ENCODE measurements at places on chromosomes 3 and 15.

DNA sequence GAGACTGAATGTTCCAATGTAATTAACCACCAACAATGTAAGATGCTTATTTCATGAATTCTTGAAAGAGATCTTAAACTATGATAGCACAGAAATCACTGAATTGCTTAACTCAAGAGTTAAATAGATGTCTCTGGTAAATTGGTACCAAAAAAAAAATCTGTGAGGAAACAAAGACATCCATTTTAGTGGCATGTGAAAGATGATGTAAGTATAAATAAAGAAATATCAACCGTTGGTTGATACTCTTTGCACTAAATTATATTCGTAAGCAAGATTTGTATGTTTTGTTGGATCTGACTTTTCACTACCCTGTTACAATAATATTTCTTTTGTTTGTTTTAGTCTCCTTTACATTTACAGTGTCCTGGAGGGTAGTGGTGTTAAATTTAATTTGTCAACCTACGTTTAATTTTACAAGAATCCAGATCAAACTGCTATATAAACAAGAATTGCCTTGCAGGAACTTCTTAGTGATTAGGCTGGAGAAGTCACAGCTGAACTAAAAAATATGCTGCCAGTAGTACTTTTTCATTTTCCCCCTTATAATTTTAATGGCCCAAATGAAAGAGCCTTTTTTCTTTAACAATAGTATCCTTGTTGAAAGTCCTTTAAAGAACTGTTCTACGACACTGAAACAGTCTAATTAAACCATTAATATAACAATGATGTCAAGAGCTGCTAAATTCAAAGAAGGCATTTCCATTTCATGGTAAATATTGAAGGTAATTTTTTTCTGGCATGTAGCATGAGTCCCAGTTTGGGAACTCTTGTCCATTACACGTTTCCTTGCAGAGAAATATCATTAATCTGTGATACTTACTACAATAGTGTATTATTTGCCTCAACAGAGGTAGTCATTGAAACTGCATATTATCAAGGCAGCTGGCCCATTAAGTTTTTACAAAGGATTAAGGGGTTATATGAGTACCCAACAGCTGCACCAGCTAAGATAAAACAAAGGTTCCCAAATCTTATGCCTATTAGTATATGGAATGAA, 109.6 kb upstream of the PHLDB2 start:
- H3K4me3 ChIP-seq = no peak overlapping the region
- H3K4me1 ChIP-seq = no peaks in the 10 kb centered on the region
- no peaks in the 10 kb centered on the region for H3K36me3 ChIP-seq

DNA sequence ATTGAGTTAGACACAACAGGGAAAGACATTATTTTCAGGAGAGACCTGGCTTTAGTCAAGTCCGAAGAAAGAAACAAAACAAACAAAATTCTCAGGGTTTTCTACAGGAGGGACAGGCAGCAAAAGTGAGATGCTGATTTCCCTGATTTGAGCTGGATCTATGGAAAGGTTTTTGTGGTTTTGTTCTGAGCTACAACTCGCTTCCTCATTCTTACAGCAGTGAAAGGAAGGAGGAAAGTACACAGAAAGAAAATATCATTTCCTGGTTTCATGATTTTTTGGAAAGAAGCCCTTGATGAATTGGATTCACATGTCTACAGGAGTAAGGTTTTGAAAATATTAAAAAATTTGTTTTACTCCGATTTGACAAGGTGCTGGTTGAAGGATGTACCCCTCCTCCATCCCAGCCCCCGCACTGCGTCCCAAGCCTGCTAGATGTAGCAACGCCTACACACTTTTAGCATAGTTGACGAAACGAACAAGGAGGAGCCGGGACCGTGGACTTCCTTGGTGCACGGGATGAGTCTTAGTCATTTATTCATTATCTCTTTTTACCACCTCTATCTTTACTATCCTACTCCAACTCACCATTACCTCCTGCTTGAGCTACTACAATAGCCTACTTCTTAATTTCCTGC, 10.8 kb downstream of the PRICKLE2 start:
- no peak for DNase-seq
- no peaks in the 10 kb centered on the region for H3K36me3 ChIP-seq
- H3K27ac ChIP-seq = no peak overlapping the region

GRCh38 chr3:26438981-26439884, 183.3 kb upstream of the LRRC3B start:
- H3K4me3 ChIP-seq = no peak overlapping the region
- no peak for DNase-seq
- no peaks in the 10 kb centered on the region for H3K4me1 ChIP-seq

GRCh38 chr3:77271711-77272110, 231.8 kb downstream of the ROBO2 start:
- no peak overlapping the region for H3K27ac ChIP-seq
- no peaks in the 10 kb centered on the region for H3K4me1 ChIP-seq
- H3K36me3 ChIP-seq = no peaks in the 10 kb centered on the region
- no peak for DNase-seq
- no peak overlapping the region for H3K4me3 ChIP-seq

DNA sequence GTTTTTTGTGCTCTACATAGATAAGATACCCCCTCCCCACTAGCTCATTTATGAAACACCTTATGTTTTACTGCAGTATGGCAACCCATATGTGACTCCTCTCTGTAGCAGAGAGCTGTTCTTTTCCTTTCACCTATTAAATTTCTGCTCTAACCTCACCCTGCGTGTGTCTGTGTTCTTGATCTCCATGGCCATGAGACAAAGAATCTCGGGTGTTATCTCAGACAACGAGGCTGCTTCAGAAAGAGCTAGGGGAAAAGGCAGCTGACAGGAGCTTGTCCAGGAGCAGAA, 18.0 kb downstream of the CCR8 start:
- H3K36me3 ChIP-seq = no peaks in the 10 kb centered on the region
- H3K27ac ChIP-seq = no peak overlapping the region
- no peak overlapping the region for H3K4me3 ChIP-seq
- DNase-seq = no peak
- H3K4me1 ChIP-seq = no peaks in the 10 kb centered on the region

GRCh38 chr3:190294030-190294429, 28.2 kb downstream of the CLDN1 start:
- H3K36me3 ChIP-seq = no peaks in the 10 kb centered on the region
- no peaks in the 10 kb centered on the region for H3K4me1 ChIP-seq

DNA sequence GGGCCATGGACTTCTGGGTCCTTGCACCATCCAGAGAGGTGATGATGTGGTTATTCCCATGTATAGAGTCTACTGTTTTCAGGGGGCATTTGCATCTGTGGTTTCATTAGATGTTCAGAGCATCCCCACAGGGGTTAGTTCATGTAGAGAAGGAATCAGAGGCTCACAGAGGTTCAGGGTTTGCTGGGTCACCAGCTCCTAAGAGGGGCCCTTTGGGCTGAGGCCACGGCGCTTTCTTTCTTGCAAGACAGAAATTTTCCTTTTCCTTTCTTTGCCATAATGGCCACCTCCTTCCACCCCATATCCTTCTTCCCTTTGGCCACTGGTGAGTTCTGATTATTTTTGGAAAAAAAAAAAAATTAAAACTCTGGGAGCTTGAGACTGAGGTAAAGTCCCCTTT, 62.3 kb downstream of the APBA2 start:
- H3K36me3 ChIP-seq = no peaks in the 10 kb centered on the region
- H3K4me1 ChIP-seq = peaks cover 18% of the 10 kb centered on the region
- no peak overlapping the region for H3K27ac ChIP-seq
- H3K4me3 ChIP-seq = no peak overlapping the region
- DNase-seq = no peak

- H3K36me3 ChIP-seq = peaks cover 4% of the 10 kb centered on the region
- H3K4me1 ChIP-seq = no peaks in the 10 kb centered on the region
- no peak overlapping the region for H3K27ac ChIP-seq
- no peak for DNase-seq
- no peak overlapping the region for H3K4me3 ChIP-seq
- H3K27me3 ChIP-seq = no peaks in the 10 kb centered on the region
Observed at GRCh38 chr3:132624790-132625189, 27.7 kb downstream of the ACKR4 start.

DNA sequence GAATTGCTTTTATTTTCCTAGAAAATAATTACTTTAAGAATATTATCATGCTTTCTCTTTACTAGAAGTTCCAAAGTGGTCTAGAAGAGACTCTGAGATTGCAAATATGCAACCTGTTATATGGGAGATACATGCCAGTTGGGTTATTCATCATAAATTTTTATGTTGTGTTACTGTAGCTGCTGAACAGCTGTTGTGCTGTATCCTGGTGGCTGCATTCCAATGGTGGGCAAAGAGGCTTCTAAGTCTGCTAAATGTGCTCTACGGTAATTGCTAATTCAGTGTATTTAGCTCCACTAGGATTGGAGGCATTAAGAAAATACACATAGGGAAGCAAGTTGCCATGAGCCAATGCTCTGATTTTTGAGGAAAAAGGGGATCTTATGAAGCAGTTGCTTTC, 409.0 kb downstream of the TUSC7 start:
- no peaks in the 10 kb centered on the region for H3K27me3 ChIP-seq
- H3K4me1 ChIP-seq = no peaks in the 10 kb centered on the region
- no peak overlapping the region for H3K4me3 ChIP-seq
- no peak overlapping the region for H3K27ac ChIP-seq

DNA sequence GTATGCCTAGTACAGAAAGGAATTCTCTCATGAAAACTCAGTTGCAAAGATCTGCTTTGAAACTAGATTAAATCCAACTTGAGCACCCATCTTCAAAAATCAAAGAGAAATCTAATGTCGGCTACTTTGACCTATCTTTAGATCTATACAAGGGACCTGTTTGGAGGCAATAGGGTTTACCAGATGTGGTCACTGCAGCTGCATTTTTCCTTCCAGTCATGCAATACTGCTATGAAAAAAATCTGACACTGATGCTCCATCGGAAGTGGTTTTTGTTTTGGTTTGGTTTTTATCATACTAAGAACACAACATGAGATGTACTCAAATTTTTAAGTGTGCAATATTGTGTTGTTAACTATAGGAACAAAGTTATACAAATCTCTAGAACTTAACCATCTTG, 169.5 kb downstream of the BCHE start:
- no peak overlapping the region for H3K4me3 ChIP-seq
- DNase-seq = no peak
- no peaks in the 10 kb centered on the region for H3K27me3 ChIP-seq
- H3K4me1 ChIP-seq = no peaks in the 10 kb centered on the region
- no peaks in the 10 kb centered on the region for H3K36me3 ChIP-seq

- H3K4me3 ChIP-seq = no peak overlapping the region
- no peaks in the 10 kb centered on the region for H3K4me1 ChIP-seq
- DNase-seq = no peak
- no peak overlapping the region for H3K27ac ChIP-seq
- H3K36me3 ChIP-seq = no peaks in the 10 kb centered on the region
- no peaks in the 10 kb centered on the region for H3K27me3 ChIP-seq
Observed at GRCh38 chr3:162998205-162998604, 1501.6 kb downstream of the OTOL1 start.

DNA sequence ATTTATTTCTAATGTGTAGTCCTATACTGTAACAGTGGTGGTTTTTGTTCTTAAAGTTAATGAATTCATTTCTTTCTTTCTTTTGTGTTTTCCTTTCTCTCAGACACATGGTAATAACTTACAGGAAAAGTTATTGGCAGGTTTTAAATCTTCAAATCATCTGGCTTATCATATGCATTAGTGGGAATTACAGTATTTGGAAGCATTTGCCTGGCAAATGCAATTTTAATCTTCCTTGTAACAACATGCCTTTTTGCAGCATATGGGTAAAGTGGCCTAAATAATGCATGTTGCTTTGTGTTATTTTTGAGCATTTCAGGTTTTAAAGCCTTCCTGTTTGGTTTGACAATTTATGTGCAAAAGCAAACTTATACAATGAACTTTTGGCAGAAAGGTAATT, 66.8 kb downstream of the GALK2 start:
- no peak for DNase-seq
- H3K27me3 ChIP-seq = no peaks in the 10 kb centered on the region
- no peak overlapping the region for H3K4me3 ChIP-seq
- no peaks in the 10 kb centered on the region for H3K4me1 ChIP-seq
- no peak overlapping the region for H3K27ac ChIP-seq

DNA sequence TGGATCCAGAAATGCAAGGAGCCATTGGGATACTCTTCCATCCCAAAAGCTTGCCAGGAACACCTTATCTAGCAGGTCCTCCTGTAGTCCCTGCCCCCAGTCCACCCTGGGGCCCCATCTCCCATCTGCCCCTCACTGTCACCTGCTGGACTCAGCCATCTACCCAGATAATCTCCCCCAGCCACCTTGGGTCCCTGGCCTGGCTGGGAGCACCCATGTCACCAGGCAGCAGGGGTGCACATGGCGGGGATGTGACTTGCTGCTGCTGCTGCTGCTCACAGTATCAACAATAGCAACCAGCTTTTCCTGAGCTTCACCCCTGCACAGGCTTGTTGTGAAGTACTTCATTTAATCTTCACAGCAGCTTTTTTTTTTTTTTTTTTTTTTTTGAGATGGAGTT, 12.6 kb downstream of the PTH1R start:
- H3K4me1 ChIP-seq = no peaks in the 10 kb centered on the region
- H3K27me3 ChIP-seq = peaks cover 12% of the 10 kb centered on the region
- DNase-seq = no peak
- H3K36me3 ChIP-seq = no peaks in the 10 kb centered on the region

- H3K27ac ChIP-seq = no peak overlapping the region
- H3K36me3 ChIP-seq = no peaks in the 10 kb centered on the region
- DNase-seq = no peak
- H3K27me3 ChIP-seq = peaks cover 3% of the 10 kb centered on the region
Observed at GRCh38 chr3:140856905-140857304, 84.7 kb upstream of the SLC25A36 start.

- DNase-seq = no peak
- H3K4me3 ChIP-seq = no peak overlapping the region
- no peaks in the 10 kb centered on the region for H3K4me1 ChIP-seq
- H3K27me3 ChIP-seq = no peaks in the 10 kb centered on the region
- no peak overlapping the region for H3K27ac ChIP-seq
- no peaks in the 10 kb centered on the region for H3K36me3 ChIP-seq
Observed at GRCh38 chr3:43432462-43432861, 146.1 kb downstream of the SNRK start.

- H3K27me3 ChIP-seq = no peaks in the 10 kb centered on the region
- peak overlapping the region; percentile 74 for H3K4me3 ChIP-seq
- H3K4me1 ChIP-seq = peaks cover 19% of the 10 kb centered on the region
- DNase-seq = peak; percentile 50
Observed at GRCh38 chr3:53044711-53045517, 959 bp downstream of the SFMBT1 start.

DNA sequence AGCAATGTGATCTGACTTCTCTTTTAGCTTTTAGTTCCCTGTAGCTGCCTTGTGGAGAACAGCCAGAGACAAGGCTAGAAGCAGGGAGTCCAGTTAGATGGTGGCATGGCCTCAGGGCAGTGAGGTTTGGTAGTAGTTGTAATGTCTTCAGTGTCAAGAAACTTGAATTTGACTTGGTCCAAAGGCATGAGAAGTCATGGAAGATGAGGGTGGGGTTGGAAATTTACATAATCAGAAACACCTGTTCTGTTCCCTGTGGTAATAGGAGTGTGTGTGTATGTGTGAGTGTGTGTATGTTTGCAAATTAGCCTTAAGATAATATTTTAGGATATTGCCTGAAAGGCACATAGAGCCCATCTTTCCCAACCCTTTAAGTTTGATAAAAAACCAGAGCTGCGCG, 55.2 kb upstream of the GCNT3 start:
- DNase-seq = no peak
- no peak overlapping the region for H3K4me3 ChIP-seq
- no peak overlapping the region for H3K27ac ChIP-seq
- no peaks in the 10 kb centered on the region for H3K4me1 ChIP-seq
- no peaks in the 10 kb centered on the region for H3K36me3 ChIP-seq
- H3K27me3 ChIP-seq = no peaks in the 10 kb centered on the region

GRCh38 chr15:93072411-93073394, 16.3 kb downstream of the RGMA start:
- peaks cover 15% of the 10 kb centered on the region for H3K4me1 ChIP-seq
- H3K4me3 ChIP-seq = no peak overlapping the region
- H3K27me3 ChIP-seq = peaks cover 27% of the 10 kb centered on the region
- no peaks in the 10 kb centered on the region for H3K36me3 ChIP-seq
- no peak for DNase-seq
